HL-60 (cell line): ENCODE measurements at places on chromosomes 1 and 21.

GRCh38 chr21:38289705-38290485, 33.1 kb downstream of the KCNJ15 start:
- DNase-seq = peak; percentile 97

DNA sequence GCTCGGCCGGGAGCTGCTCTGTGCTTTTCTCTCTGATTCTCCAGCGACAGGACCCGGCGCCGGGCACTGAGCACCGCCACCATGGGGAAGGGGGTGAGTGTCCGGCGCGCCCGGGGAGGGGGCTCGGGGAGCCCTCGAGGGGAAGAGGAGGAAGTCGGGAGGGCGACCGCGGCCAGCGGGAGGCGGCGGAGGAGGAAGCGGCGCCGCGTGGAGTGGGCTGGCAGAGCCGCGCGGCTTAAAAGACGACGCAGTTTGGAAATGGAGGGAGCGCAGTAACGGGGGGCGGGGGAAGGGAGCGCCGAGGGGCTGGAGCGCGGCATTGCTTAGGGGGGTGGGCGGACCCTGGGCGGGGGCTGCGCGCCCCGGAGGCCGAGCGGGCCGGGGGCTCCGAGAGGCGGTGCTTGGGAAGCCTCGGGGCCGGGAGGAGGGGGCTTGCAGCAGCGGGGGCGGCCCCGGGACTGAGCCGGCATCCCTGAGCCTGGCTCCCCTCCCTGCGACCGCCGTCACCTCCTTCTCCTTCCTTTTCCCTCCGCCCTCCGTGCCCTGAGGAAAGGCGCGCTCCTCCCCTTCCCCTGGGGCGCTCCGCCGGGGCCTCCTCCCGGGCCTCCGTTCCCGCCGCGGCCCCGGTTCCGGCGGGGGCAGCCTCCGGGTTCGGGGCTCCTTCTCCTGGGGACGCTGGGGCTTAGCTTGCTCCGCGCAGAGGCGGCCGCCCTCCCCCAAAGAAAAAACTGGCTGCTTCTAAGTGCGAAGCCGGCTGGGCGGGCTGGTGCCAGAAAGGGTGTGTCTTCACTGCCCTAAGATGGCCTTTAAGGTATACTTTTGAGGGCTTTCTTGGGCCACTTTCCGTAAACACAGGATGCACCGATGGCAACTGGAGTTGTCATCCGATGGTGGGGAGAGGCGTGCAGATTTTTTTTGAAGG, 648 bp downstream of the ATP1A1 start:
- peak; percentile 47 for DNase-seq

DNA sequence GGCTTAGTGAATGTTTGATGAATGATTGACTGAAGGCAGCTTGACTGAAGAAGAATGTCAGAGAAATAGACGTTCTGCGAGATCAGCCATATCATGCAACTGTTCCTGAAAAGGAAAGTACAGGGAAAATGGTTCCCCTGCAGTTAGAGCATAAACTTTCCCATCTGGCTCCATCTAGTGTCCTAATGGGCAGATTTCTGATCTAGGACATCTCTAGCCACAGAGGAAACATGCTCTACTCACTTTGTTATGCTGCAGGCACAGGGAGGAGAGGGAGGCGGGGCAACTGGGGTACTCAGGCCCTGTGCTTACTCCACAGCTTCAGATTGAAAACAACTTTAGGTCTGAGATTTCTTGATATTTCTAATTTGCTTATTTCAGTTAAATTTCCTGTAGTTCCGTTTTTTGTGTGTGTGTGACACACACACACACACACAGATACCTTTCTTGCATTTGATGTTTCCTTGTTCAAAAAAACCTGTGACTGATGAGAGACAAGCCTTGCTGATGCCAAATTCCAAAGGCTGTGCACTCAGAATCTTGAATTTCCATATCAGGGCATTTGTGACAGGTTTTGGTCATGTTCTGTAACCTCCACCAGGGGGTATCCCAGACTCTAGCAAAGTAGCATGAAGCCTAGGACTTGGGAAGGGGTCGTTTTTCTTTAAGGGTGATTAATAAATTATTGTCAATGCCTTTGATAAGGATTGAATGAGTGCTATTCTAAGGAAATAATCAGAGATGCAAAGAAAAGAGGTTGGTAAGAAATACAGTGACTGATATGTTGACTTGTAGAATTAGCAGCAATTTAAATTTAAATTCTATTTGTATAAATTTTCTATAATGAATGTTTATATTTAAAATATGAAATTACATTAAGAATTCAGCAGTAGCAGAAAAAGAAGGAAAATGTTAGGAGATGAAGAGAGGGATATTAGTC, 139.7 kb upstream of the BEND5 start:
- no peak for DNase-seq

GRCh38 chr1:175873290-175873935, 130.0 kb upstream of the TNR start:
- no peak for DNase-seq

DNA sequence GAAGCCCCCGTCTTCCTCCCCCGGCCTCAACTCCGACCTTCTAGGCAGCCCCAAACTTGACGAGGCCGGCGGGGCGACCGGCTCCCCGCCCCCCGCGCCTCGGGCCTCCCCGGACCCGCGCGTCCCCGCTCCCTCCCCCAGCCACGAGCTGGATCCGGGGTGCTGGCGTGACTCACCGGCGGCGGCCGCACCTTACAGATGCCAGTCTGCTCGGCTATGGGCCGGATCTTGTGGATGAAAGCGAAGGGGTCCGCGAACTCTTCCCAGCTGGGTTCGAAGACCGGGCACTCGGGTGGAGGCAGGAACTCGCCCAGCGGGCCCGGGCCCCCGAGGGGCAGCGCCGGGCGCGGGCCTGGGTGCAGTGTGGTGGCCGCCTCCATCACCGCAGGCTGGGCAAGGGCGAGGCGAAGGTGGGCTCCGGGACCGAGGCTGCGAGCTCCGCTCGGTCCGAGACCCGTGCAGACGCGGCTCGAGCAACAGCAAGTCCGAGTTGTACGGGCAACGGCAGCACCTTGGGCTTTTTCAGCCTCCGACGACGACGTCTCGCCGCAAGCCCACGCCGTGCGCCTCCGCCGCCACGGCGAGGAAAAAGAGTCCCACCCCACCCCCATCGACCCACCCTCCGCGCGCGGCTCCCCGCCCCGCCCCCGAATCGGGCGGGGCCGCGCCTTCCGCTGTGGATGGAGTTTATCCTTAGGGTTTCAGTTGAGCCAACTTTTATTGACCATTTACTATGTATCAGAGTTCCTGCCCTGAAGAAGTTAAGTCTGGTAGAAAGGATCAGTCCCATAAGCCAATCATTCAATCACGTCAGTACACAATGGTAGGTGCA, at the start of gene KDM5B:
Gene KDM5B, minus strand, starts transcription at position 496 of the 832 bp plus-strand sequence. Its CDS starts 116 bp downstream, at position 380.
- DNase-seq = peak; percentile 48

GRCh38 chr1:205554026-205554811, 49.8 kb downstream of the CDK18 start:
- no peak for DNase-seq

DNA sequence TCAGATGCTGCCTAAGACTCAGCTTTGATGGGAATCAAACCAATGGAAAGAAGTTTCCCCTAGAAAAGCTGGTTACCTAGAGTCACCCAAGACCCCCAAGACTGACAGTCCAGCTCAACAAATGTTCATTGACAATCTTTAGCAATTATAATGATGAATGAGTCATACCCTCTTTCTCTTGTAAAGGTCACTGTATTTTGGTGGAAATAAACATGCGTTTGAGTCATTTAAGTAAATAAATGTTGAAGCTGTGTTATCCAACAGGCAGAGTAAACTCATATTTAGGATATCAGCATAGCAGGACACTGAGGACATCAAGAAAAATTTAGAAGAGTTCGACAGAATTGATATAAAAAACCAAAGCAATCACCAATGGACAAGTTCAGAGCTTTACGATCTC, 295.9 kb downstream of the RGS7 start:
- DNase-seq = no peak

GRCh38 chr1:41572224-41572623, 87.7 kb upstream of the EDN2 start:
- no peak for DNase-seq

GRCh38 chr1:24644100-24644384, 940 bp downstream of the SRRM1 start:
- DNase-seq = peak; percentile 28
